Stimulated activated naive CD8-positive, alpha-beta T cell treated with anti-CD3 and anti-CD28 coated beads, Interleukin-15, amount 100 ng/mL, for 72 hours (primary cell): ENCODE measurements at places on chromosomes 4 and X.

- no peak for DNase-seq
These were observed 40.2 kb upstream of the TET2 start for GRCh38 chr4:105106426-105106825.

DNA sequence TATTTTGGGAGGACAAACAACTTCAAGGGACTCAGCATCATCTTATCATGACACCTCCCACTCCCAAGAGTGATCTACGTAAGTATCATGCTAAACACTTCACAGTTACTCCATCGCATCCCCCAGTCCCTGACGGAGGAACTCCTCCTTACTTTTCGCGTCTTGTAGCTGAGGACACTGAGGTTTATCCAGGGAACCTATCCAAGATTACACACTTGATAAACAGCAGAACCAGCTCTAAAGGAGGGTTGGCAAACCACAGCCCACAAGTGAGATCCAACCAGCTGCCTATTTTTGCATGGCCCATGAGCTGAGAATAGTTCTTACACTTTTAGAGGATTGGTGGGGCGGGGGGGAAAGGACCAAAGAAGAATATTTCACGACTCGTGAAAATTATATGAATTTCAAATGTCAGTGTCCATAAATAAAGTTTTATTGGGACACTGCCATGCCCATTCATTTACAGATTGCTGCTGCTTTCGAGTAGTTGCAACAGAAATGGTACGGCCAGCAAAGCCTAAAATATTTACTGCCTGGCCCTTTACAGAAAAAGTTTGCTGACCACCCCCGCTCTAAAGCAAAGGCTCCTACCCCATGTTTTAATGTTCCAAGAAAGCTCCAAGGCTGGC lies 47.8 kb downstream of the SEPSECS start:
- DNase-seq: no peak

DNA sequence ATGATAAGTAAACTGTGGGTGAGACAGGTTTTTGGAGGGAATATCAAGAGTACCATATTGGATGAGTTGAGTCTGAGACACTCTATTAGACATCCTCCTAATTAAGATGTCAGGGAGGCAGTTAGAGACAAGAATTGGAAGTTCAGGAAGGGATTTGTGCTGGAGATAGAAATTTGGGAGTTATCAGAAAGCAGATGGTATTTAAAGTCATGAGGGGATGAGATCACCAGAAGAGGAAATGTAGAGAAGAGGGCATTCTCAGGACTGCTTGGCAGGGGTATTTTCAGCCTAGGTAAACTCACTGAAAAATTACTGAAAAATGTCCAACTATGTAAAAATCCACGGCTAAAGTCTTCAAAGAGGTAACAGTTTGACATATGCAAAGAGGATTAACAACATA lies 161.6 kb upstream of the PGRMC2 start:
- DNase-seq: no peak

DNA sequence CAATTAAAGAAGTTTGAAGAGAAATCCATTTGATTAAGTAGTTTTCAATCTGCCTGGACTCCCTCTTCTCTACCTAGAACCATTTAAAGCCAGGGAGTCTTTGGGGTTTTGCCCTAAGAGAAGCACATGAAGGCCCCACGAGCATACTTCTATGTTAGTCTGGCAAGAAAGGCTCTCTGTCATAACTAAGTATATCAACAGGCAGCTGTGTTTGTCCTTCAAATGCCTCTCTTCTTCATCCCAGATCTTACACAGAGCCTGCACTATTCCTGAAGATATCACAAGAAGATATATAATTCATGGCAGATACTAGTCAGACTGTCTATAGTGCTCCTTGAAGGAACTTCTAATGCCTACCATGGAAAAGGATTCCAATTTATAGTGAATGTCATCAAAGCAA lies 206.2 kb downstream of the PRDM5 start:
- DNase-seq: no peak

- DNase-seq: no peak
These were observed 110.6 kb downstream of the SORCS2 start for GRCh38 chr4:7302781-7303404.

- DNase-seq: no peak
These were observed 200.9 kb upstream of the FSTL5 start for GRCh38 chr4:162364651-162365050.
